ENCODE measurements at places on chromosomes 1 and 21.

DNA sequence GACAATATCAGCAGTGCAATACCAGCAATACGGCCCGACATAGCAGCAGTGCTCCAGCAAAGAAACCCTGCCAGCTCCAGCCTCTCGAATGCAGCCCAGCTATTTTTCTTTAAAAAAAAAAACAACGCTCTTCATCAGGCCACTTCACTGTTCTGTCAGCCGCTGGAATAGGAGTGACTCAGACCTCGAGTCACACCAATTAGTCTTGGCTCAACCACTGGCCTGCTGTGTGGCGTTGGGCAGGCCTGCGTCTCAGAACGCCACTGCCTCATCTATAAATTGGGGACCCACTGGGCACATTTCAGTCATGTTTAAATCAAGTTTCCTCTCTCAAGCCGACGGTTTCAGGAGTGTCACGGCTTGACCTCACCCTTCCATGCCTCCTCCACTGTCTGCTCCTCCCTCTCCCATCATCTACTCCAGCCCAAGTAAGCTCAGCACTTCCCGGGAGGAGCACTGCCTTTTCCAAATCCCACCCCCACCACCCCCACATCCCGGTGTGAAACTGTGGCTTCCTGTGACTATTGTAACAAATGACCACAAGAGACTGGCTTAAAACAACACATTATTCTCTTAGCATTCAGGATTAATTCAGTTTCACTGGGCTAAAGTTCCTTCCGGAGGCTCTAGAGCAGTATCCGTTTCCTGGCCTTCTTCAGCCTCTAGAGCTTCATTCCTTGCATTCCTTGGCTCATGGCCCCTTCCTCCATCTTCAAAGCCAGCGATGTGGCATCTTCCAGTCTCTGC is 71.9 kb upstream of the EFHD2 start:
- no peak for DNase-seq

DNA sequence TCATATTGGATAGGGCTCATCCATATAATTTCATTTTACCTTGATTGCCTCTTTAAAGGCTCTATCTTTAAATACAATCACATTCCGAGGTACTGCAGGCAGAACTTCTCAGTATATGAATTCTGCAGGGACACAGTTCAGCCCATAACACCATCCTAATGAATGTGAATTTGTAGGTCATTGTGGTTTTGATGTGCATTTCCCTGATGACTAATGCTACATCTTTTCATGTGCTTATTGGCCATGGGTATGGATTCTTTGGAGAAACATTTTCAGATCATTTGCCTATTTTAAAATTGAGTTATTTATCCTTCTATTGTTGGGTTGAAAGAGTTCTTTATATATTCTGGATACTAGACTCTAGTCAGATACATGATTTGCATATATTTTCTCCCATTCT is 9.6 kb upstream of the RPS6KC1 start:
- no peak for DNase-seq

DNA sequence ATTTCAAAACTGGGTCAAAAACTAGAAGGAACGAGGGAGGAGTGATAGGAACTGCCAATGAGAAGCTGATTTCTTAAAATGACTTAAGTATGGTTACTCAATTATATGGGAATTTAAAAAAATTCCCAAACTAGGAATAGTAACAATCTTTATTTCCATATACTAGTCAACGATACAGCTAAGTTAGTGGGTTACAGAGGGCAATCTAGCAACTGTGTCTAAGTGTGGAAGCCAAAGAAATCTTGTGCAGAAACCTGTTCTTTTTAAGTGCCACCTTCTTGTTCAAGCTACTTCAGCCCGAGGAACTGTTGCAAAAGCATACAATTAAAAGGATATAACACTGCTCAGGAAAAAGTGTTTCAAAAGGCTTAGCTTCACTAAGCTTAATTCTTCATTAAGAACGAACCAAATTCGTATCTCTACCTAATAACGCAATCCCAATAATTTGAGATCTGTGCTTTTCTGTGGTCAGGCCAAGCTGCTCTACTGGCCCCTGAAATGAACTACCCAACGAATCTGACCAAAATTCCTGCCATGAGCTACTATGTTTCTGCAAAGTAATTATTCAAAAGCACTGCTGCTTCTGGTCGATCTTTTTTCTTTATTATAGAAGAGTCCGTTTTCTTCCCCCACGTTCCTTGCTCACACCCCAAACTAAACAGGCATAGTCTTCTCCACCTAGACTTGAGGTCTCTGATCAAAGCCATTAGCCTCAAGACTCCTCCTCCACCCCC is 1.8 kb downstream of the USP24 start:
- no peak for DNase-seq

GRCh38 chr1:53311702-53312305 is 16.1 kb downstream of the LRP8 start:
- no peak for DNase-seq

DNA sequence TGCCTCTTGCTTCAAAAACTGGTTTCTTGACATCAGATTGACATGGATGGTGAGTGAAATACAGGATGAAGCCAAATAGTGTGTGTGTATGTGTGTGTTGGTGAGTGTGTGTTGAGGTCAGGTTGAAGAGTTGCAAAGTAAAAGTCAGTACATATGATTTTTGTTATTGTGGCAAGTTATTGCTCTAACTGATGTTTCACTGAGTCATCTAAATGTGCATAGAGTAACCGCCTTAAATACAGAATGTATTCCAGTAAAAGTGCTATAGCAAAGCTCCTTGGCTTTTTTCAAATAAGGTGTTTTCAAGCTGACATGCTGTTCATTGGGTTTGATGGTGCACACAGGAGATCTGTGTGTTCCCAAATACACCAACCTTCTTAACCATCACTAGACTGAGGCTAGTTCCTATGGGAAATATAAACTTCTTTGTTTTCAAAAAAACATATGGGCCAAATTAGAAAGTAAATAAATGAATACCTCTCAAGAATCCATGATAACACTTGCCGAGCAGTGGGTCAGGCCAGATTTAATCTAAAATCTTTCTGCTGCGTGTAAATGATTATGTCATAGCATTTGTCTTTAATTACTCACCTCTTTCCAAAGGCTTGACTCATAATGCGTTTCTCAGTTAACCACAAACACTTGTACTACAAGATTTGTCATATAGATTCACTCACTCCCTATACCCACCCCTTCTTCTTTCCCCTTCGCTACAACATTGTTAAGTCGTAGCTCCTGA is 151.1 kb downstream of the LYPLAL1 start:
- DNase-seq = peak; percentile 82

- DNase-seq = no peak
These were observed 3.7 kb downstream of the PLPPR4 start for GRCh38 chr1:99268021-99268420.

DNA sequence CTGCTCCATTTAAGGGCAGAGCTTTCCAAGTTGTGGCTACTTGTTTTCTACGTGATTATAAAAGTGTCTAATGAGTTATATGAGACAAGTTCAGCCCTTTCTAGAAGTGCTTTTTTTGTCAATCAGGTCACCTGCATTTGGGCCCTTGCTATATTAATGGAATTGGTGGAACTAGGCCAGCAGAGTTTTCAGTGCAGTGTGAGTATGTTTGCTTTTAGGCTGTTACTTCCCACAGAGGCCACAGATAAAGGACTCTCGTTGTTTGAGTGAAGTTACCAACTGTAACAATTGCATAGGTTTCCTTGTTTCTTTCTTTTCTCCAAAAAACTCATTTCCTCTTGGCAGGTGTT is 10.9 kb downstream of the SMAP2 start:
- DNase-seq = no peak

DNA sequence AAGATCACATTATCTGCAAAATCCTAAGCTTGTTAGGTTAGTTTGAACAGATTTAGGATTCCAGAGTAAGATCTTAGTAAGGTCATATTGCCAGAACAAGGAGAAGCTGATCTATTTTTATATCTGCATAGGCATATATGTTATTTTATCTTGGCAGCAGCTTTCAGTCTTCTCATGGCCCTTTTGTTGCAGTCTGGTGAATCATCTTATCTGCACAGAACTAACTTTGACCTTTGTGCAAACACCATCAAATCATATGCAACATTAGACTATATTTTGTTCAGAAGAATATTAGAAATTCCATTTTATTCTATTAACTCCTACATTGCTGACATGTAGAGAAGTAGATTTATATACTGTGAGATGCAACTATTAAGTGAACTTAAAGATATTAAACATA is 107.3 kb downstream of the CLEC20A start:
- no peak for DNase-seq

GRCh38 chr1:6317098-6317760 is 56.3 kb upstream of the GPR153 start:
- no peak for DNase-seq

- no peak for DNase-seq
These were observed 163.3 kb downstream of the RHOU start for GRCh38 chr1:228898582-228898992.

- DNase-seq = no peak
These were observed 107.4 kb upstream of the CASZ1 start for GRCh38 chr1:10903821-10904220.

DNA sequence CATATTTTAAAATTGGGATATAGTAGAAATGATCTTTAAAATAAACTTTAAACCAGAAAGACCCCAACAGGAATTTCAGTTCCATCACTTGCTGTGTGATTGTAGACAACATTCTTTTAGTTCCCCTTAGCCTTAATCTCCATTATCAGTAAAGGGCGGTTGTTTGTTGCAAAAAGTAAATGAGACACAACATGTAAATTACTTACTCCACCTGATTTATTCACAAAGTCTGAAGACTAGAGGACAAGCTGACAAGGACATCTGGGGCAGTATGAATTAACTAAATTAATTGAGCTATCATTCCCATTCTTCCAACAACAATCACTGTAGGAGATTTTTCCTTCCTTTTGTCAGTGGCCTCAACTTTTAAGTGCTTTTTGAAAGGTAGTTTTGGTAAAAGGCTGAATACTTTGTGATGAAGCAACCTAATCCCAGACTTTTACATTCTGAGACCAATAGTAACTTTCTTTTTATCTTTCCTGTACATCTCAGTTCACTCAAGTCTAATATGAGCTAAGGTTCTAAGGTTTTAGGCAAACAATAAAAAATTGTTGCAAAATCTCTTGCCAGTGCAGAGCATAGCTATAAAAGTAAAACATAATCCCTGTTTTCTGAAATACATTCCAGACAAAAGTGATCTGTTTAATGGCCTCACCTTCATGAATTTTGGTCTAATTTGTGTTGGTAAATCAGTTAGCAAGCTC is 6.2 kb downstream of the SLC19A2 start:
- DNase-seq = no peak
